ENCODE measurements at places on chromosomes 5 and 9.

GRCh38 chr9:626596-626995 is 214.9 kb upstream of the DMRT1 start:
- no peak for DNase-seq

DNA sequence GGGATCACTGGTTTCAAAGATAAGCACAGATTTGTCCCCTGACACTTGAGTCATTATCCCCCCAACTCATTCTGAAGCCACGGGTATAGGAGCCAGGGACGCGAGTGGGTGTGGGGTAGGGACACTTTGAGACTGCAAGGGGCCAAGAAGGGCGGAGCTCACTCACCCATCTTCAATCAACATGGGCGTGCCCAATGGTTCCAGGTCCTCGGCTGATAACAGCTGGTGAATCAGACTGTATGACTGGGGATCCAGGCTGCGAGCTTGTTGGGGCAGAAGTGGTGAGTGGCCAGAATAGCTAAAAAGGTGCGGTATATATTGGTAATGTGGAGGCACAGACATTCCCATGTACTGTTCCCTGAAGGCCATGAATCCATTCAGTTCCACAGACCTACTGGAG is 30.7 kb upstream of the NR5A1 start:
- no peak for DNase-seq

DNA sequence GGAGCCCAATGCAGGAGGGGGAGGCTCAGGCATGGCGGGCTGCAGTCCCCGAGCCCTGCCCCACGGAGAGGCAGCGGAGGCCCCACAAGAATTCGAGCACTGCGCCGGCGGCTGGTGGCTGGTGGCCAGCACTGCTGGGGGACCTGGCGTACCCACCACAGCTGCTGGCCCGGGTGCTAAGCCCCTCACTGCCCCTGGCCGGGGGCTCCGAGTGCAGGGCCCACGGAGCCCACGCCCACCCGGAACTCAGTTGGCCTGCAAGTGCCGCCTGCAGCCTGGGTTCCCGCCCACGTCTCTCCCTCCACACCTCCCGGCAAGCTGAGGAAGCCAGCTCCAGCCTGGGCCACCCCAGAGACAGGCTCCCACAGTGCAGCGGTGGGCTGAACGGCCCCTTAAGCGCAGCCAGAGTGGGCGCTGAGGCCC is 780.3 kb downstream of the DTWD2 start:
- DNase-seq: no peak

DNA sequence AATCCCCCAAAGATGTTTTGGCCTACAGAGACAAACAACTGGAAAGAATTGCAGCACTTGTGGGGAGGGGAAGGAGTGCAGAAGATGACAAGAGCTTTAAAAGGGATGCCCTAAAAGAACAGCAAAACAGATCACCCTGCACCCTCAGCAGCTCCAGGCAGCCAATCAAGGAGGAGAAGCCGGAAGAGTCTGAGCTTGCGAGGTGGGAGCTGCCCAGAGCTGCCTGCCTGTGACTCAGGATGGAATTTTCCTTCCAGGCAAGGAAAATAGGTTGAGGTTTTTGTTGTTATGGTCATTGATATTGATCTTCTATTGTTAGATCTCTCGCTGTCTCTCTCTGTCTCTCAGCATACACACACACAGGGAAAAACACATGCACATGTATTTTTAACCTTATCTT is 70.3 kb upstream of the MAP1B start:
- DNase-seq: no peak

- DNase-seq: no peak
These were observed 62.9 kb upstream of the DMRTA1 start for GRCh38 chr9:22383718-22384117.

- no peak for DNase-seq
These were observed 8.4 kb downstream of the UBTD2 start for GRCh38 chr5:172274951-172275753.

DNA sequence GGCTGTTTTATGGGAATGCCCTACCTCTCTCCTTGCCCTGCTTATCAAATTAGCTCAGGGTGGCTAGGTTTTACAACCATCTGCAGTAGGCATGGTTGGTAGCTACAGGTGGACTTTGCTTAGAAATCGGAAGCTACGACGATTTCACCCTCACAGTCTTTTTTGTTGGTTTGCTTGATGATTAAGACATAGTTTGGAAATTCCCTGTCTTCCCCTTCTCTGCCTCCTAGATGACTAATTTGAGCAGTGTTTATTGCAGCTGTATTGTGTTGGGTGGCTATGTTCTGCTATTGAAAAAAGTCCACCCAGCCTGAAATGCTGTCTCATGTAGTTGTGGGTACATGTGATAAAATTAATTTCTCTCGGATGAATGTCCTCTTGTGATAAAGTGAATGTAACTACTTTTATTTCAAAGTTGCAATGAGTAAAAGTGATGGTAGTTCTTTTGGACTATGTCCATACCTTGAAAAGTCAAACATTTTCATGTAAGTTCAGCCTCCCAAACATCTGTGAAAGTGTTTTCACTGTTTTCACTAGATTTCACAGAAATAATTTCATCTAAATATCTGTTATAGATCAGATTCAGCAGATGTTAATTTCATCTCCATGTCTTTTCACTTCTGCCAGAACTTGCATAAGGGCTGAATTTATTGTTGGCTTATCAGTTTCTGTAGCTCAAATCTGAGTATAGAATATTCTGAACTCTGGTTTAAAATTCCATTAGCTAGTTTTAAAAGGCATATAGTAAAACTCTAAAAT is 37.3 kb upstream of the FYB1 start:
- DNase-seq: no peak
